CD4-positive, alpha-beta T cell treated with Interleukin-17A for 4 hours (primary cell): ENCODE measurements at places on chromosomes 1 and 21.

GRCh38 chr1:243315455-243315854, 59.6 kb downstream of the SDCCAG8 start:
- no peak for DNase-seq

DNA sequence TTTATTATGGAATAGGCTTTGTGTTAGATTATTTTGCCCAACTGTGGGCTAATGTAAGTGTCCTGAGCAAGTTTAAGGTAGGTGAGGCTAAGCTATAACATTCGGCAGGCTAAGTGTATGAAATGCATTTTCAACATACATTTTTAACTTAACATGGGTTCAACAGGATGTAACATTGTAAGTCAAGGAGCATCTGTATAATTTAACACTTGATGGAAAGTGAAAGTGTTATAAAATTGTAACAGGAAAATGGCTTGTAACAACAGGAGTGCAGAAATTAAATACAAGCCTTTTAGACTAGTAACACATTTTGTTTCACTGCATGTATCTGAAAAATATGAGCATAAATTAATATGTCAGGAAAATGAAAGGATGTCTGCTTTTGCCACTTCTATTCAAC, 42.3 kb downstream of the B3GALNT2 start:
- no peak for DNase-seq

- DNase-seq = no peak
These were observed 39.7 kb upstream of the TIAM1 start for GRCh38 chr21:31383770-31384169.

DNA sequence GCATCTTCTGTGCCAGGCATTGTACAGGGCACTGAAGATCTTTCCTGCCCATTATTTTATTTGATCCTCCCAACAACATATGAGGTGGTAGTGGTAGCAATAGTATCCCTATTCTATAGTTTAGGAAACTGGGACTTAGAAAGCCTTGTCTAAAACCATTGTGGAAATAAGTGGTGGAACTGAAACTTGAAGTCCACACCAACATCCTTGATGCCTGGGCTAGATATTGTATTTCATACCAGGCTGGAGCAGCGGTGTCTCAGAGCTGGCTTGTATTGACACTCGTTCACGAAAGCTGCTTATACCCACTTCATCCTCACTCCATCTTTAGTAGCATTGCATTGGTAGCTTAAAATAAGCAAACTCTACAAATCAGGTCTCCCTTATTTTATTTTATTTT, 9.7 kb upstream of the CTSS start:
- DNase-seq = no peak
